ENCODE measurements at places on chromosomes 3 and 15.

GRCh38 chr3:98322101-98322500, 31.6 kb upstream of the OR5K4 start:
- DNase-seq, result no peak

GRCh38 chr3:123758081-123758564, 126.0 kb downstream of the MYLK start:
- DNase-seq, result no peak

- no peak for DNase-seq
These were observed 63.5 kb upstream of the CCDC54 start for GRCh38 chr3:107313711-107314110.

DNA sequence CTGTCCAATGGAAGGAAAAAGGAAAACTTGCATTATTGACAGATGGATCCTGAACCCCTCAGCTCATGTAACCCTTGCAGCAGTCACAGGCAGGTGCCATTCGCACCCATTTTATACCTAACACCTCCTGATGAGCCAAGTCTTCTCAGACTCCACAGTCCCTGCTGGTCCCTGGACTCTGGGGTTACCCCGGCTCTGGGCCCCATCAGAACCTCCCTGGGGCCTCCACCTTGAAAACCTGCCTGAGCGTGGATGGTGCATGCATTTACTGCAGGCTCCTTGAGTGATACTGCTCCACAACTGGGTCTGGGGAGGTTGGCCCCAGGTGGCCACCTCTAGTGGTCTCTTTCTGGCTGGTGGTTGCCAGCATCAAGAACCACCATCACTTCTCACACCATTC, 15.9 kb upstream of the DOCK3 start:
- no peak for DNase-seq

GRCh38 chr3:124878561-124879336, 8.4 kb downstream of the ITGB5 start:
- no peak for DNase-seq

DNA sequence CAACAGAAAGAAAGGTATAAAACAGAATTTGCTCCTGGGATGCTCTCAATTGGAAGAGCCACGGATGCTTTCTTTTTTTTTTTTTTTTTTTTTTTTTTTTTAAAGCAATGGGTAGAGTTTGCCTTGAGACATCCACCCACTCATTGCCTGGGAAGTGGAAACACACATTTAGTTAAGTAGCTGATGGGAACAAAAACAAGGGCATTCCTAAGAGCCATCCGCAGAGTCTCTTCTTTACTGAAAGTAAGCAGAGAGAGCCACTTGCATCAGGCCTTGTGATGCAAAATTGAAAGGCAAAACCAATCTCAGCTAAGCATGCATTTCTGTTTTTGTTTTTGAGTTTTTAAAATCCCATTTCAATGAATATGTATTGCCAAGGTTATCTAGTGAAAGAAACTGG, 787.9 kb upstream of the LMCD1 start:
- no peak for DNase-seq

DNA sequence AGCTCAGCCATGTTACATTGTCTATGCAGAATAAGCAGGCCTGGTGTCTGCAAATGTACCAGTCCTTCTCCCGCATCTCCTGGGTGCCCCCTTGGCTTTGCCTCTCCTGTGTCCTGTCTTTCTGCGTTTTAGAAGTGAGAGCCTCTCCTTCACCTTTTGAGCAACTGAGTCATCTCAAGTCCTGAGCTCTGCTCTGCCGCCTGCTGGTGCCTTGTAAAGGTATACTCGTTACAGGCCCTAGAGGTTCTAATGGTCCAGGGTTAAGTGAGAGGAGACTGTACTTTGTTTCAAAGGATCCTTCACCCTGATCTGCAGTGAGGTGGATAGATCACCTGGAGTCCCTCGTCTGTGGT, 12.6 kb downstream of the GHRL start:
- DNase-seq, result no peak

GRCh38 chr3:126167566-126167965, 12.8 kb downstream of the ALDH1L1 start:
- no peak for DNase-seq

GRCh38 chr15:52010633-52011595, 8.1 kb upstream of the MAPK6 start:
- DNase-seq, result no peak

GRCh38 chr3:77917225-77917624, 877.3 kb downstream of the ROBO2 start:
- DNase-seq, result no peak

DNA sequence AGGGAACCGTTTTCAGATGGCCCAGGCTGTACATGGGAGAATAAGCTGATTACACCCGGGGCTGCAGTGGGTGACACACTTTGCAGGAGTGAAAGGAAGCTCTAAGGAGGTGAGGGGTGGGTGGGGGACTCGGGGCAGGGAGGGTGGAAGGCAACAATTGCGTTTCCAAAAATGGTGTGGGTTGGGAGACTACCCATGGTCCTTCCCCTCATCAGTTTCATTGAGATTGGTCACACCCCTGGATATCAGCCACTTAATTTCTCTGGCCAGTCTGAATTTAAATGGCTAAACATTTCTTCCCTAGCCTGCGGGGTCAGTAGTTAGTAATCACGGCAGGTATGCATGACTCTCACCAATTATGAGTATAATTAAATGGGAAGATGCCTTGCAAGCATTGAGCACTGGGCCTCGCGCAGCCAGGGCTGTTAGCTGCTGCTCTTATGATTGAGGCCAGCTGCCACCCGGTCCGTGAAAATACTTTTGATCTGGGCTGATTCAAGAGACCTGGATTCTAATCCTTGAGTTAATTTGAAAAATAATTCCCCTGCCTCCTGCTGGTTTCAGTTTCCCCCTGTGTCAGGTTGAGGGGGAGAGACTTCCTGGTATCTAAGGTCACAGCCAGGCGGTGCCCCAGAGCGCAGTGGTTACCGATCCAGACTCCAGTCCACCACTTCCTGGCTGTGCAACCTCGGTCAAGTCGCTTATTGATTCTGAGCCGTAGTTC, 23.3 kb downstream of the SLC6A6 start:
- peak; percentile 65 for DNase-seq

GRCh38 chr3:23343509-23343908, 140.4 kb downstream of the UBE2E2 start:
- DNase-seq, result no peak

DNA sequence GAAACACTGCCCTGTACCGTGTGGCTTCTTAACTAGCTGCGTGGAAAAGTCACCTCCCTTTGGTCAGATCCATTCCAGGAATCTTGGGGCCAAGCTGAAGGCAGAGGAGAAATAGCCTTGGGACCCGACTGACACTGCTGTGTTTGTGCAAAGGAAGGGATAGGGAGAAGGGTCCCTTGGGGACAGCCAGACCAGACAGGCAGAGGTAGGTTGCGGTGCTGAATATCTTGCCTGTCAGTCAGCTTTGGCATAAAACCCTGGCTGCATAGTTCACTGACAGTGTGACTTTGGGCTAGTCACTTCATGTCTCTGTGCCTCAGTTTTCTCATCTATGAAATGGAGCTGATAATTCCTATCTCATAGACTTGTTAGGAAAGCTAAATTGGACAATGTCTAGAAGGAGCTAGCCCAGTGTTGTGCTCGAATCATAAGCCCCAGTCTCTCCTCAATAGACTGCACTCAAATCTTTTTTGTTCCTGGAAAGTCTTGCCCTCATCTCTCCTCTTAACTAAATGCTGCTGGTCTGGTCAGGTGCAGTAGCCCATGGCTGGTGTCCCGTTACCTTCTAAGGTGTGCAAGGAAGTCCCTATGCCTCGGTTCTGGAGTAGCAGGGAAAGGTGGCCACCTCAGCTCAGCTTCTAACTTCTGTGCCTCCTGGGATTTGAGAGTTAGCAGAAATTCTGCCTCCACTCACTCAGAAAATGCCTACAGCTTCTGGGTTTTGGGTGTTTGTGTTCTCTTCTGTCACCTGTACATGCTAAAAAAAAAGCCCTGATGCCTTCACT, 25.8 kb downstream of the FGD5 start:
- DNase-seq, result no peak

- DNase-seq, result no peak
These were observed 488.7 kb upstream of the TPRG1 start for GRCh38 chr3:188683032-188683521.

- no peak for DNase-seq
These were observed 75.2 kb downstream of the LPP start for GRCh38 chr3:188229177-188229576.

GRCh38 chr3:141337523-141337854, 30.8 kb upstream of the ZBTB38 start:
- no peak for DNase-seq

DNA sequence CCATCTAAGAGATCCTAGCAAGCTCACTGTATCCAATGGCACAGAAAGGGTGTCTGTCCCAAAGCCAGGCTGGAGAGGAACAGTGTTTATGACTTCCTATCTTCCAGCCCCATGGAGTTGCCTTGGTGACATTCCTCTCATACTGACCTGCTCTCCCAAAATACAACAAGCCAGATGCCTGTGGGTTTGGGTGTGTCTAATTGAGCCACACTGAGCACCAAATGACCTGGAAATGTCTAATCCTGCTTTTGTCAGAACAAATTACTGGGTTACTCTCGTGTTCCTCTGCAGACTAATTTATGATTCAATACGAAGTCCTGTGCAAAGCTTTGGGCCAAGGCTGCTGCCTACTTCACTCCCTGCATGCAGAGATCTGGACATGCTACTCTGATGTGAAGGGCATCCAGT, 98.1 kb upstream of the STRIT1 start:
- no peak for DNase-seq

DNA sequence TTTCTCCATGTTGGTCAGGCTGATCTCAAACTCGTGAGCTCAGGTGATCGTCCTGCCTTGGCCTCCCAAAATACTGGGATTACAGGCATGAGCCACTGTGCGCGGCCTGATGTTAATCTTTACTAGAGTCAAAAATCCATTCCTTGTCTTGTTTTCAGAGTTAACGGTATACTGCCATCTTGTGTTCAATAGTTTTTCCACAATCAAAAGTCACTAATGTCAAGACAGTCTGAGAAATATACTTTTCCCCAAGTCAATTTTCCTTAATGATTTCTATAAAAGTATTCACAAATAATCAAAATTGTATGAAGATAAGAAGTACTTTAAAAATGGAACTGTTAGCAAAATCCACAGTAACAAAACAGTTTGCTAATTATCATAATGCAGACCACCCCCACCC, 8.5 kb downstream of the CRBN start:
- no peak for DNase-seq

DNA sequence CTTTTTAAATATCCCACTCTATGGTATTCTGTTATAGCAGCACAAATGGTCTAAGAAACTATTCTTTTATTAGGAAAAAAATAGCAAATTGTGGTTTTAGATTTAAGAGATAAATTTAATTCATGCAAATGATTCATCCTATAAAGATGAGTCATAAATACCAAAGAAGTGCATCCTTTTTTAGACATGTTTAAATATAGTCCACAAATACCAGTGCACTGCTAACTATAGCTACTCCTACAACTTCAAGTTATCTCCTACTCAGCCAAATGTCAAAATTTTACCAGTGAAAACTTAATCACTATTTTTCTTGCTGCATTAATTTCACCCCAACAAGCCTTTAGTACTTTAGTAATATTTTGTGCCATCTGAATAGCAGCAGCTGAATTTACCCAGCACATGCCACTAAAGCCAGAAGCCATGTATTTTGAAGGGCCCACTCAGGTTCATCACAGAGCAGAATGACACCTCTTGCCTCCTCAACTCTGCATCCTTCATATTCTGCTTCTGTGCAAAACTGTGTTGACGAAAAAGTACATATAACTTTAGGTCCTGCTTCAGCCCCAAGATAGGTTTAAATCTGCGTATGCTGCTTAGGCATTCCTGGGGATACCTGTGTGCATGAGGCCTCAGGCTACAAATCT, 24.9 kb downstream of the CX3CR1 start:
- no peak for DNase-seq

DNA sequence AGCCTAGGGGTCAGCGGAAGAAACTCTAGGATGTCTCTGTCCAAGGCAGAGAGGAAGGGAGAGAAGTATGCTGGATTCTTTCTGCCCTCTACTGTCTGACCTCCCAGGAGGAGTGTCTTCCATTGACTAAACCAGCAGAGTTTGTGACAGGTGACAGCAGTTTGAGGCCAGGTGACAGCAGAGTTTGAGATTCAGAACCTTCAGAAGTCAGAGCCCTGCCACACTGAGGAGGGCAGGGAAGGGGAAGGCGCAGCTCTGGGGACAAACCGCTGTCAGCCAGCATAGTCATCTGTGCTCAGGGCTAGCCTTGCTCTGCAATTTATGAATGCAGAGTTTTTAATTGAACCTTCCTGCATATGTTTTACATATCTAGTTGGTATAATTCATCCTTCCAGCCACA, 12.3 kb downstream of the NRROS start:
- DNase-seq, result no peak

DNA sequence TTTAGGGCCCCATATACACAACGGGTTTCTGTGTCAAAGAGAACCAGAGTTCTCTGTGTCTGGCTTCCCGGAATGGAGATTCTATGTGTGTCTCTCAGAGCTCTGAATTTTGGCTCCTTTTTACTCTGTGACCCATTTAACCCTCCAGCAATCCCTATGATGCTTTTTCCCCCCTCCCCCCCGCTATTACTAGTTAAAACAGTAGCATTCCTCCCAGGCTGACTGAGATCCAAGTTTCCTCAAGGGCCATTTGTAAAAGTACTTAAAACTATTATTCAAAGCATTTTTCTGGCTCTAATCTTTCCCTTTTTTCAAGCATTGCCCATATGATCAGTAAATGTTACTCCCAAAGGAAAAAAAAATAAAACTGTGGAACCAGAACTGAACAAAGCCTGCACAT, 6.6 kb upstream of the STAC start:
- DNase-seq, result no peak

- no peak for DNase-seq
These were observed 28.8 kb downstream of the SAMMSON start for GRCh38 chr3:70028361-70028760.

GRCh38 chr3:29901097-29901496, 620.2 kb downstream of the RBMS3 start:
- no peak for DNase-seq

DNA sequence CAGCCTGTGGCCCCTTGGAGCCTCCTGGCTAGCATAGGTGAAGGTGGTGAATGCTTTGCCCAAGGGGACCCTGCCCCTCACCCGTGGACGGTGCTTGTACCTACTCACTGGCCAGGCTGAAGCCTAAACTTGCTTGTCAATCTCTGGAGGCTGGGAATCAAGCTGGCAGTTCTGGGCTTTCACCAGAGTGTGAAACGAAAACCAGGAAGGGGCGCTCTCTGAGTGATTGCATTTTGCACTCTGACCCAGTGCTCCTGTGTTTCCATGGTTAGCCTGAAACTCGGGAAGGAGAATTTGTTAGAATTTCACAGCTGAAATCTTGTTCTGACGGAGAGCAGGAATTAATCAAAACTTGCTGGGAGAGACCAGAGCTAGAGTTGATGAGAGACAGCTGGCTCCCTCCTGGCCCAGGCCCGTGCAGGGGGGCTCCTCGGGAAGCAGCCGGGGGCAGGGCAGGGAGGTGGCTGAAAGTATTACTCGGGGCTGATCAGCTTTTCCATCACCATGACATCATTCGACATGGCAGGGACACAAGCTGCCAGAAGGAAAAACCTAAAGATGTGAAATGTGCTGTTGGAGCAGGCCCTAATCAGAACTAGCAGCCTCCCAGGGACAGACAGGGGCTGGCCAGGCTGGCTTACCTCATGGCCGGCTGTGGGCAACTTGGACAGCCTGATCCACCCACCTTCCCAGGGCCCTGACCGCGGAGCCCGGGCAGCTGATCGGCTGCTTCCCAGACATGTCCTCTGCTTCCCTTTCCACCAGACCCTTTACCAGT, 323.6 kb upstream of the CTDSPL start:
- DNase-seq, result no peak
